ENCODE measurements at places on chromosomes 16 and 17.

DNA sequence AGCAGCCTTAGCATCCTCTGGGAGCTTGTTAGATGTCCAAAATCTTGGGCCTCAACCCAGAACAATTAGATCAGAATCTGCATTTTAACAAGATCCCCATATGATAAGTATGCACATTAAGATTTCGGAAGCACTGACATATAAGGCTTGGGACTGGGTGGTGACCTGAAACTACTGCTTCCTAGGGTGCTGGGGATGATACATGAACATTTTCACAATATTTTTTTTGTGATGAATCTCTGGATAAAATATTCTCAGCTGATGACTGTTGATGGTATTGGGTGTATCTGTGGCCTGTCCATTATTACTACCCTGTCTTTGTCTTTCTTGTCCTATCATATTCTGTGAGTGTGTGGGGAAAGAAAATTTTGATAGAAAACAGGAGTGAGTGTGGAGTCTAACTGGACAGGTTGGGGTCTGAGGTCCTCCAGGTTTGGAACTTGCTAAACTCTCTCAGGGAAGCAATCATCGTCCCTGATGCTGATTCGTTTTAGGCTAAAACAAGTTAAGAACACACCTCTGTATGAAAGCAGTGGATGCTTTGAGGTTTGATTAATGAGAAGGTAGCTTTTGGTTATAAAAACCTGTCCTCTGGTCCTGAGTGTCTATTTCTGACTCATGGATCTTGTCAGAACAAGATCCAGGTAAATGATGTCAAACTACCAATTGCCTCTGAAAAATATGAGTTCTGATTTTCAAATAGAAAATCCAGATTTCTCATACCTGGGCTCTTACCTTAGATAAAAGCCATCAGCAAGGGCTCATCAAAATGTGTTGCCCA, 23.2 kb downstream of the KRT23 start:
- DNase-seq = no peak

DNA sequence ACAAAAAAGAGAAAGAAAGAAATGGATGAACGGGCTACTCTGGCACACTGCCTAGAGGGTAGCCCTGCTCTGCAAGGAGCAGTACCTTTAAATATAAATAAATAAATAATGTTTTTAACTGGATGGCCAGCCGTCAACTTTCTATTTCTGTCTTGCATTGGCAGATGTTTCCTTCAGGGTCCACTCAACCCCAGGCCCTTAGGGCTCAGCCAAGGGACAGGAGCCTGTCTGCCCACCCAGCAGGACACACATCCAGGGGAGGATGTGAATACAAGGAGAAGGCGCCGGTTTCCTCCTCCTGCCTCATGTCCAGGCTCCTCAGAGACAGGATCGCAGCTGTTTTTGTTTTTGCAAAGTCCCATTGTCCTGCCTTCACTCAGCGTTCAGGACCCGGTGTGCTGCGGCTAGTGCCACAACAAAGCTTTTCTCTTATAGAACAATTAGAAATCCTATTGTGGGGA, 22.6 kb downstream of the TTYH2 start:
- DNase-seq = no peak

DNA sequence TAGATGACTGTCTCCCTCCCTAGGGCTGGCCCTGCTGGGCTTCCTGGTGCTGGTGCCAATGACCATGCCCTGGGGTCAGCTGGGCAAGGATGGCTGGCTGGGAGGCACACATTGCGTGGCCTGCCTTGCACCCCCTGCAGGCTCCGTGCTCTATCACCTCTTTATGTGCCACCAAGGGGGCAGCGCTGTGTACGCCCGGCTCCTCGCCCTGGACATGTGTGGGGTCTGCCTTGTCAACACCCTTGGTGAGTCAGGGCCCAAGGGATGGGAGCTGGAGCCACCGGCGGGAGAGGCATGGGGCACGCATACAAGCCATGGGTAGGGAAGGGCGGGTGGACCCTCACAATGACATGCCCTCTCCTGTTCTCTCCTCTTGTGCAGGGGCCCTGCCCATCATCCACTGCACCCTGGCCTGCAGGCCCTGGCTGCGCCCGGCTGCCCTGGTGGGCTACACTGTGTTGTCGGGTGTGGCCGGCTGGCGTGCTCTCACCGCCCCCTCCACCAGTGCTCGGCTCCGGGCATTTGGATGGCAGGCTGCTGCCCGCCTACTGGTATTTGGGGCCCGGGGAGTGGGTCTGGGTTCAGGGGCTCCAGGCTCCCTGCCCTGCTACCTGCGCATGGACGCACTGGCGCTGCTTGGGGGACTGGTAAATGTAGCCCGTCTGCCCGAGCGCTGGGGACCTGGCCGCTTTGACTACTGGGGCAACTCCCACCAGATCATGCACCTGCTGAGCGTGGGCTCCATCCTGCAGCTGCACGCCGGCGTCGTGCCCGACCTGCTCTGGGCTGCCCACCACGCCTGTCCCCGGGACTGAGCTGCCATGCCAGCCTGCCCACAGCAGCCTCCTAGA, 2.2 kb downstream of the PAQR4 start:
- no peak for DNase-seq

GRCh38 chr17:31512104-31512740, 120.7 kb downstream of the RAB11FIP4 start:
- DNase-seq = no peak

DNA sequence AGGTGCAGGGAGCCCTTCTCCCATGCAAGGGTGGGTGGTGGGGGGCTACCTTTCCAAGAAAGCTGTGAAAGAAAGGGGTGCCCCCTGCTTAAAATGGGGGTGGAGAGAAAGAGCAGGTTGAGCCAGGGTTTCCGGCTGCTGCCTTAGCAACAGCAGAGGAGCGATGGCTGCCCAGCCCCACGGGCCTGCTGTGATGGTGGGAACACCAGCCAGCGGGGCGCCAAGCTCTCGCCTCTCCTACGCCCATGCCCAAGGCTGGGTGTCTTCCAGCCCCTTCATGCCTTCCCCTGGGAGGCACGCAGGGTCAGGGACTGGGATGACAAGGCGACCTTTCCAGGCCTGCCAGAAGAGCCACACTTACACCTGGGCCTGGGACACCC, 3.0 kb downstream of the FMNL1 start:
- DNase-seq = no peak

GRCh38 chr16:51132490-51133115, 18.5 kb downstream of the SALL1 start:
- DNase-seq = no peak

DNA sequence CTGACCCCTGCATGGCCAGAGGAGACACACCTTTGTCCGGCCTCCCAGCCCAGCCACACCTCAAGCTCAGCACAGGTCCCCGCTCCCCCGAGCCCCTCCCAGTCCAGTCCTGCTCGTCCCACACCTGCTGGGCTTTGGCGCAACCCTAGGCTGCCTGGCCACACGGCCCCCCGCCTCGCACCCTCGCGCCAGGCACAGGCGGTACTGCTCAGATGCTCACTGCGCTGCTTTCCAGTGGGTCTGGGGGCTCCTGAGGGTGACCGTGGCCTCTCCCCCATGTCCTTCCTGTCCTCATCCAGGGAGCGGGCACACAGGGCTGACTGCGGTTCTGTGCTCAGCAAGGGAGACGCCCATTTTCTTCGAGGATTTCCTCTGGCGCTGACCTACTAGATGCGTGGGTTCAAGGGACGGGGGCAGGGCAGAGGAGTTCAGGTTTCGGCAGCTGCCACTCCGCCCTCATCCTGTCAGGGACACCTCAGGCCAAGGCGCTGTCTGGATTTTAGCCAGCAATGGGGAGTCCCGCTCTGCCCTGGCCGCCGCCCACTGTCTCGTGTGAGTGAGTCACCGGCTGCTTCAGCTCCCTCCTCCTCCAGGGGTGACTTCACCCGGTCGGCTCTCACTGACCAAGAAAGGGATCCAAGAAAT, 118.0 kb upstream of the ZNF469 start:
- DNase-seq = peak; percentile 20

DNA sequence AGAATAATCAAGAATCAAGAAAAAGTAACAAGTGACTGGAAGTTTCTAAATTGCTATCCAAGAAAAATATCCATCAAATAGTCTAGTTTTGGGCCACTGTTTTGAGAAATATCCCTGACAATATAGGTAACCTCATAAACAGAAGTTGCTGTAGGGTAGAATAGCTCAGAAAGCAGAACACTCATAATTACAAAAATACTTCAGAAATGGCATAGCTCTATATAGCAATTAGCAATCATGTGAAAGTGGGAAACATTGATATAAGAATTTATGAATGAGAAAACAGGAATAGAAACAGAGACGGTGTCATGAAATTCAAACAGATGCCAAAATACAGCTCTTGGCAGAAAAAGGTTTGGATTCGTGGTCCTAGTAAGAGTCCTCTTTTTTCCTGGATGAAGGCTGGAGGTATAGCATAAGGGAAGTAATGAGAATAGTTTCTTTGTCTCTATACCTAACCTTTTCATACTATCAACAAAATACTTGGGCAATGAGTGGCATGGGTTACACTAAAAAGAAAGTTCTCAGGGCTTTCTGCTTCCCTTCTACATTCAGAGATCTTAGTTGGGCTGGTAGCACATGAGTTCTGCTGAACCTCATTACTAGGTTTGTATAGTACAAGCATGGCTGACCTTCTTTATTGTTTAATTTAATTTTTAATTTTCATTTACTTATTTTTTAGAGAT, 33.5 kb downstream of the SPAG9 start:
- DNase-seq = no peak

- peak; percentile 35 for DNase-seq
Observed at GRCh38 chr17:41965694-41966462, 717 bp upstream of the CNP start.

DNA sequence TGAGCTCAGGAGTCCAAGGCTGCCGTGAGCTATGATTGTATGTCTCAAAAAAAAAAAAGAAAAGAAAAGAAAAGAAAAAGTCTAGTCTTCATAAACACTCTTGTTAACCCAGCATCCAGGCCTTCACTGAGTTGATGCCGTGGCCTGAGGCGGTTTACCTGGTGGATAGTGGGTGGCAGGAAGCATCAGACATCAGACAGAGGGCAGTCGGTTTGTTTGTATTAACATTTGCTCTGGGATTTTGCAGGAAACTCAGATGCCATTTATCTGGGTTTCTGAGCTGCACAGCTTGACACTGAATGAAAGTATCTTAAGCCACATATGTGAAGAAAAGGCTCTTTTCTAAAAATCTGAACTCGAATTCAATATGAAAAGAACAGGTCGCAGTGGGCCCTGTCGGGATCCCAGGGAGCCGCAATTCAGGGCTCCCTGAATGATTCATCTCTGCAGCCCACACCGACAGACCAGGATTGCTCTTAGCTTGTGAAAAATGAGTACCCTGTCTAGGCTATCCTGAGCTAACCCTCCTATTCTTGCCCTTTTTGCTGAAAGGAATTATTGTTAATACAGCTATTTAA, 1.1 kb upstream of the DBNDD1 start:
- DNase-seq = no peak

DNA sequence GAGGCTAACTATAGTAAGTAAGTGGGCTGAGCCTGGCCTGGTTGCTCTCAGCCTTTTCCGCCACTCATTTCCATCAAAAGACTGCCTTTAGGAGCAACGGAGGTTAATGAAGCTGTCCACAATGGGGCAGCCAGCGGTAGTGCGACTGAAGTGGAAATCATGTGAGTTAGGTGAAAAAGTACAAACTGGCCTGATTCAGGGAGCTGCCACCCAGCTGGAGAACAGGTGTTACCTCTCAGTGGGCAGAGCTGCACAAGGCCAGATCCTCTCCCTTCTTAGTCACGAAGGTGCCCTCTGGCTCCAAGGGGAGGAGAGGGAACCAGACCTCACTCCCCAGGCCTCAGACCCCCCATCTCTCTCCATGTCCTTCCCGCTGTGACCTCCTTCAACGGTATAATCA, 34.4 kb upstream of the CDRT4 start:
- no peak for DNase-seq

DNA sequence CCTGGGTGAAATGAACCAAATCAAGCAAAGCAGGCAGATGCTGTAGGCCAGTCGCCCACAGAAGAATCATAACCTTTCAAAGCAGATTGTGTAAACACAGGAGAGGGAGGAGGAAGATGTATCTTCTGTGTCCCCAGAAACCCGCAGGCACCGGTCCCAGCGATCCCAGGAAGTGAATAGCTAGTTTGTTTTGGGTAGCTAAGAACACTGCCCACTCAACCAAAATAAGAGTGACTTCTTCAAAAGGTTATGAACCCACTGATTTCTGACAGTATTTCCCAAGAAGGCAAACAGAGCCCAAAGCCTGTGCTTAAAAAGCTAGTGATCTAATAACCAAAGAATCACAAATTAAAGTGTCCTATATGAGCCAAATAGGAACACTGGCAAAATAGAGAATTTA, 67.8 kb downstream of the GRIN2A start:
- DNase-seq = no peak

DNA sequence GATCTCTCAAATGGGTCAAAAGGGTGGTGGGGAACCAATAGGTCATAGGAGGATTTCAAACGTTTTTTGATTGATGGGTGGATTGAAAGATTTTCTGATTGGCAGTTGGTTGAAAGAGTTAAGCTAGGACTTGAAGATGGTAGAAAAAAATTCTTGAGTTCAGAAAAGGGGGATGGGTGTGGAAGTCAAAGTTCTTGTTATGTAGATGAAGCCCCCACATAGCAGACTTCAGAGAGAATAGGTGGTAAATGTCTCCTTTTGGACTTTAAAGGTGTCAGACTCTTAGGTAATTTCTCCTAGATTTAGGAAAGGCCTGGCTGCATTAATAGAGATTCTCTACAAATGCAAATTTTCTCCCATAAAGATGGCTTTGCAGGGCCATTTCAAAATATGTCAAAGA, 163.3 kb downstream of the HS3ST4 start:
- no peak for DNase-seq

- no peak for DNase-seq
Observed at GRCh38 chr16:4593086-4593485, 21.6 kb downstream of the UBALD1 start.

- no peak for DNase-seq
Observed at GRCh38 chr17:57523926-57524632, 221.0 kb downstream of the CCDC182 start.

DNA sequence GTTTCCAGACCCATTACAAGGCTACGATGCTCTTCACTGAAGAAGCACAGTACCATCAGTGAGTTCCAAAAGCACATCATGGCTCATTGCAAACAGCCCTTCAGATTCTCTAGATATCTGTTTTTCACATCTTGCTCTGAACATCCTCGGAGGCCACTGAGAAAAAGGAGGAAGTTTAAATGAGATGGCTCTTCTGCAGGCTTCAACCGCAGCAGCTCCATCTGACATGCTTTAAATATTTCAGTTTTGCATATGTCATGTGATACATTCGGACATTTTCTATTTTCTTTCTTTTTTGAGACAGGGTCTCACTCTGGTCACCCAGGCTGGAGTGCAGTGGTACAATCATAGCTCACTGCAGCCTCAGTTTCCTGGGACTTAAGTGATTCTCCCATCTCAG, 396.8 kb downstream of the NPIPA8 start:
- no peak for DNase-seq

DNA sequence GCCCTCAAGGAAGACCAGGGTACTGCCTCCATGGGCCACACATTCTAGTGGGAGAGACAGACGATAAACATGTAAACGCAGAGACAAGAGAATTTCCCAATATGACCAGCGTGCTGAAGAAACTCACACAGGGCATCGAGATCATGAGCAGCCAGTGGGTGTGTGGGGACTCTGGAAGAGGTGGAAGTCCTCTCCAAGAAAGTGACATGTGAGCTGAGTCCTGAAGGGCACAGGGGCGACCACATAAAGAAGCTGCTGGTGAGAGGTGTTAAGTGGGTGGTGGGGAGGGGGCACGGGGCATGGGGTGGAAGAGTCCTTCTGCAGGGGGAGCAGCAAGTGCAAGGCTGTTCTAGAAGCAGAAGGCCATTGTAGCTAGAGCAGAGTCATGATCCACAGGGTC, 21.0 kb upstream of the RAP1GAP2 start:
- DNase-seq = no peak

GRCh38 chr16:54031107-54031760, 255.4 kb downstream of the IRX3 start:
- no peak for DNase-seq

Data from stimulated activated CD8-positive, alpha-beta memory T cell treated with anti-CD3 and anti-CD28 coated beads, Interleukin-7, amount 100 ng/mL, for 24 hours (primary cell).